IPS DF 19.7 (cell line): ENCODE measurements at places on chromosomes 1 and 21.

GRCh38 chr1:154265586-154265985 lies 6.8 kb upstream of the HAX1 start:
- DNase-seq = no peak

- DNase-seq = no peak
These were observed 22.4 kb upstream of the FOXO6 start for GRCh38 chr1:41338820-41339219.

DNA sequence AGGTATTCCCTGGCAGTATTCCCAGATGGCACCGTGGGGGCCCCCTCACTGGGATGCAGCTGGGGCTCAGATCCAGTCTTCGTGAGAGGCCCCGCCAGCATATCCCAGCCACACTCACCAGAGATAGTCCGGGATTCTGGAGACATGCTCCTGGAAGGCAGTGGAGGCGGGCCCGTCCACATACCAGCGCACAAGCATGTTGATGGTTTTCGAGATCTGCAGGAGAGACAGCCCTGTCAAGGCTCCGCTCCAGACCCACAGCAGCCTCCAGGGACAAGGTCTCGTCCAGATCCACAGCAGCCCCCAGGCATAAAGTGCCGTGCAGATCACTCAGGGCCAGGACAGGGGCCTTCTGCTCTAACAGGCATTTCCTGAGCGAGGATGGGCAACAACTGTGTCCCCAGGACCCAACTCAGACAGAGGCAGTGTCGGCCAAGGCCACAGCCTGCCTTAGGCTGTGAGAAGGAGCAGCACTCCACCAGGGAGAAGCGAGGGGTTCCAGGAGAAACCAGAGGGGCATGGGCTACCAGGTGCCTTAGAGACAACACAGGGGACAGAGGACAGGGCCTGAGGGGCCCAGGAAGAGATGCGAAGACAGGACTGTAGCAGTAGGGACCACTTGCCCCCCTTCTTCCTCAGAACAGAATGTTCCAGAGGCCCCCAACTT lies 14.8 kb downstream of the LSS start:
- DNase-seq = no peak

DNA sequence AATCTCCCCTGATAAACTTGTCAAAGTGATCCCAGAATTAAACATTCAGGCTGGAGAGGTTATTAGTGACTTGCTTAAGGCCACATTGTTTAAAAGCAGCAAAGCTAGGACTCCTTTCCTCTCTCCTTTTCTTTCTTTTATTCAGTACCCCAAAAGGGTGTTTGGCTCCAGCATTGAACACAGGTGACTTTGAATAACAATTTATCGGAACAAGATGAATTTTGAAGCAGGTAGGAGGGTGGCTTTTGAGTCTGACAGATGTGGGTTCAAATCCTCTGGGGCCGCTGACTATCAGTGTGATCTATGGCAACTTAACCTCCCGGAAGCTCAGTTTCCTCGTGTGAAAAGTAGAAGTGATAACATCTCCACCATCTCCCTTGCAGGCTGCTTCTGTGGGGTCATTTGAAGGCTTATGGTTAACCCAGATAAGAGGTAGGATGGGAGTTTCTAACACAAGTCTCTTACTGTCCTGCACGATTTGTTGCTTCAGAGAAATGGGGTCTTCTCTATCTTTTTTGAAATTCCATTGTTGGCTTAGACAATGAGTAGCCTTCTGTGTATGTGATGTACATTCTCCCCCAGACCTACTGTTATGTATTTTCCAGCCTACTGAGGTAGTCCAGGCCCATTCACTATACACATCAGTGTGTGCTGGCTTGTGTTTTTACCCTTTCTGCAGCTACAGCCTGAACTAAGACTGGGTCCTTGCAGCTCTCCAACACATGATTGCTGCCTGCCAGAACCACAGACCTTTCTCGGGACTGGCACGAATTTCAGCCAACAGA lies 29.0 kb downstream of the JUN start:
- no peak for DNase-seq
